Esophagus squamous epithelium (tissue), 5 donors: ENCODE measurements at places on chromosomes 4 and X. TPM values are rescaled to one million over a fixed set of nuclear protein-coding genes. Genes with fewer than 3 reads are reported as not detected.

CT47B1 gene
- not detected for total RNA-seq

KLHL34 gene
- 0.09 TPM for total RNA-seq

EDNRA gene
- 8.2 TPM for total RNA-seq

CCNB3 gene
- total RNA-seq, result 0.40 TPM

DNA sequence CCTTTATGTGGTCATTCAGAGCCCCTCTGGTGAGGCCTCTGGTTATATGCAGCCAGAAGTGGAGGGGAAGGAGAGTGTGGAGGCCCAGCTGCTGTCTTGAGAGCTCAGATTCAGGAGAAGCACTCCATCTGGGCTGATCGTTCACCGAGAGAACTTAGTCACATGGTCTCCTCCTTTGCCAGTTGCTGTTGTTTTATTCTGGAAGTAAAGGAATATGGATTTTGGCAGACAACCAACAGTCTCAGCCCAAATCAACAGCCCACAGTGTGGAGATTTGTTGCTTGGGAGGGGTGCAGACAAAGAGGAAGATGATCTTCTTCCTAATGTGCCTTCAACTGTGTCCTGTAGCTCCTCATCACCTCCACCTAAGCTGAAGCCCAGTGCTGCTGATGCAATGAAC lies 355.4 kb downstream of the ANK2 start:
- no peaks in the 10 kb centered on the region for H3K4me1 ChIP-seq
- DNase-seq, result no peak
- H3K36me3 ChIP-seq, result no peaks in the 10 kb centered on the region

- H3K4me1 ChIP-seq, result no peaks in the 10 kb centered on the region
- no peak overlapping the region for H3K27ac ChIP-seq
- no peaks in the 10 kb centered on the region for H3K36me3 ChIP-seq
These were observed 82.8 kb downstream of the USP46 start for GRCh38 chr4:52576326-52576725.

- H3K27ac ChIP-seq, result no peak overlapping the region
- no peak for DNase-seq
- no peaks in the 10 kb centered on the region for H3K4me1 ChIP-seq
- no peaks in the 10 kb centered on the region for H3K27me3 ChIP-seq
- no peak overlapping the region for H3K4me3 ChIP-seq
- no peaks in the 10 kb centered on the region for H3K36me3 ChIP-seq
These were observed 54.9 kb downstream of the SLC9A7 start for GRCh38 chrX:46703980-46704379.

DNA sequence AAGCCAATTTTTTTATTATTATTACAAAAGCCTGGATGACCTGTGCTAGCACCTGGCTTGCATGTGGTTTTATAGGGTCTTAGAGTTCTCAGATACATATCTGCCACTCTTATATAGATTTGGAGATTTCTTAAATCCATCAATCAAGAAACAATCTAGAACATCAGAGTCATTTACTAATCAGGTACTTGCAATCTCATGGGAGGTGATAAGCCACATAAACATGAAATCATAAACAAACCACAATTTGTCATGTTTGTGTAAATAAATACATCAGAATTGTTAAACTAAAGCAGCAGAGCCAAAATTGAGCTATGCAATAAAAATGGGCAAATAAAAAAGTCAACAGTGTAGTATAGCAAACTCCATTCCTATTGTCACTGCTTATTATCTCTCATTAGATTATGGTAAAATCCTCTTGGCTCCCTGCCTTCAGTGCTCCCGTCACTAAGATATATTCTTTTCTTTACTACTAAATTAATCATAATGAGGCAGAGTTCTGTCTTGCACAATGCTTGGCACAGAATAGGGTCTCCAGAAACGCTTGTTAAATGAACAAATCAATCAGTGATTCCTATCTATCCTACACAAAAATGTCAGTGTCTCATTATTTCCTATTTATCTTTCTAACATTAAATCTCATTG lies 108.7 kb upstream of the TTC29 start:
- no peak for DNase-seq
- H3K27me3 ChIP-seq, result no peaks in the 10 kb centered on the region
- H3K27ac ChIP-seq, result no peak overlapping the region
